CD14-positive monocyte (primary cell): ENCODE measurements at places on chromosomes 12 and 14. TPM values are rescaled to one million over a fixed set of nuclear protein-coding genes. Genes with fewer than 3 reads are reported as not detected.
A peak's percentile ranks its signal among the peaks of the same experiment; 100 is the strongest.

DNA sequence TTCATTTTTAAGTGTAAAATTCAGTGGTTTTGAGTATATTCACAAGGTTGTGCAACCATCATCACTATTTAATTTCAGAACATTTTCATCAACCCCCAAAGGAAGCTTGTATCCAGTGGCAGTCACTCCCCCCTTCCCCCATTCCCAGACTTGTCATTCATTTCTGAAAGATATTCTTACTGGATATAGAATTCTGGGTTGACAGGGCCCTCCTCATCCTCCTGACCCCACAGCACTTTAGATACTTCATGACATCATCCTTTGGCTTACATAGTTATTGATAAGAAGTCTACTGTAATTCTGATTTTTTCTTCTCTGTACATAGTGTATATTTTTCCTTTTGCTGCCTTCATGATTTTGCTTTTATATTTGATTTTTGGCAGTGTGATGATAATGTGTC, 8.8 kb upstream of the ADGRD1 start:
- DNase-seq = no peak

DNA sequence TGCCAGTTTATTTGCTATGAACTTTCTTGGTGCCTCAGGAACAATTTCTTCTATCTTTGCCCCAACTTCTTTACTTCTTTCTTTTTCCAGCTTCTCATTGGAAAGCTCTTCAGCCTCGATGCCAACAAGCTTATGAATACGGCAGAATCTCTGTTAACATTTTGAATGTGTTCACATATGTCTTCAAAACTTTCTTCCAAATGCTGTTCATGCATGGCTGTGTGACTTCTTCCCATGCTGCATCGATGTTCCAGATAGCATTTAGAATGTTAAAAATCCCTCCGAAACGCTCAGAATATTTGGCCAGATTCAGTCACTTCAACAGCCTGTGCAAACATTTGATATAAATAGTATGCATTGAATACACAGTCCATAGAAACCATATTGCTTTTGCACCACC, 247.8 kb upstream of the ARID2 start:
- DNase-seq = no peak

DNA sequence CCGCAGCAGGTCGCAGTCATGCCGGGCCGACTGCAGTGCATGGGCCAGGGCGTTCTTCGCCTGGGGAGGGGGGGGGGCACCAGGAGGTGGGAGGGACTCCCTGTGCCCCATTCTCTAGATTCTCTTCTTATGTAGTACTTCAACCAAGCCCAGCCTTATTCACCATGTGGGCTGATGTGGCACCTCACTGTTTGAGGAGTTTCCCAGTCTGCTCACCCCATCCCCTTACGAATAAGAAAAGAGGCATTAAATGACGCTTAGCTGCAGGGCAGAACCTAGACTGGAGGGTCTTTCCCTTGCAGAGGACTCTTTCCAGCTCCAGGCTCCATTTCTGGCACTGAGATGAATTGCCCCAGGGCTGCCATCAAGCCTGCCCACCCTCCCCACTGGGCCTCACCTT, 12.2 kb downstream of the CMTM5 start:
- no peak for DNase-seq

The E2F7 gene
- not detected for polyA plus RNA-seq

GRCh38 chr14:81537193-81537592, 3.5 kb upstream of the SEL1L start:
- DNase-seq = no peak

DNA sequence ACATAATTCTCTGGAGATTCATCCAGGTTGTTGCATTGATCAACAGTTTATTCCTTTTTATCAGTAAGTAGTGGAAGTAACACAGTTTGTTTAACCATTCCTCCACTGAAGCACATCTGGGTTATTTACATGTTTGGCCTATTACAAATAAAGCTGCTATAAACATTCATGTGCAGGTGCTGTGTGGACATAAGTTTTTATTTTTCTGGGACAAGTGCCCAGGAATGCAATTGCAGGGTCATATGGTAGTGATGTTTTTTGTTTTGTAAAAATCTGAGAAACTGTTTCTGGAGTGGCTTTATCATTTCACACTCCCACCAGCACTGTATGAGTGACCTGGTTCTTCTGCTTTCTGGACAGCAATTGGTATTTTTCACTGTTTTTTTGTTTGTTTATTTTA, 505.4 kb downstream of the CCER1 start:
- DNase-seq = no peak

- no peak for DNase-seq
Observed at GRCh38 chr12:14964406-14964805, 3.0 kb upstream of the ARHGDIB start.

The KRT6B gene
- not detected for polyA plus RNA-seq

- DNase-seq = no peak
Observed at GRCh38 chr14:98578204-98578603, 693.8 kb downstream of the BCL11B start.

DNA sequence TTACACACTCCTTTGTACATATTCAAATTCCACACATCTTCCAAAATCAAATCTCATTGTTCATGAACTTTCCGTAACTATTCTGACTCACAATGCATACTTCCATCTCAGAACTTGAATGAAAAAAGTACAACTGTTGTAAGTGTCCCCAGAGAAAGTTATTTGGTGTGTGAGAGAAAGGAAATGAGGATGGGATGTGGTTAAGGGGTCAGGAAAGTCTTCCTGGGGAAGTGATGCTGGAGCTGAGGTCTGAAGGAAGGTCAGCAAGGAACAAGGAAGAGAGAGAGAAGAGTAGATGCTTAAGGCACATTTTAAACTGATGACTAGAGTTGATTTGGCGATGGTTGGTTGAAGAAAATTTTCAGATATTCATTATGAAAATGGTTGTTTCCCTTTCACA, 340.0 kb upstream of the STXBP6 start:
- DNase-seq = no peak

The TRHDE gene
- under 0.01 TPM in 1 of 2 replicates, not detected in the other for polyA plus RNA-seq

- DNase-seq = no peak
Observed at GRCh38 chr12:27711317-27711682, 668 bp downstream of the MRPS35 start.

GRCh38 chr12:92740411-92740810, 37.6 kb downstream of the PLEKHG7 start:
- no peak for DNase-seq

DNA sequence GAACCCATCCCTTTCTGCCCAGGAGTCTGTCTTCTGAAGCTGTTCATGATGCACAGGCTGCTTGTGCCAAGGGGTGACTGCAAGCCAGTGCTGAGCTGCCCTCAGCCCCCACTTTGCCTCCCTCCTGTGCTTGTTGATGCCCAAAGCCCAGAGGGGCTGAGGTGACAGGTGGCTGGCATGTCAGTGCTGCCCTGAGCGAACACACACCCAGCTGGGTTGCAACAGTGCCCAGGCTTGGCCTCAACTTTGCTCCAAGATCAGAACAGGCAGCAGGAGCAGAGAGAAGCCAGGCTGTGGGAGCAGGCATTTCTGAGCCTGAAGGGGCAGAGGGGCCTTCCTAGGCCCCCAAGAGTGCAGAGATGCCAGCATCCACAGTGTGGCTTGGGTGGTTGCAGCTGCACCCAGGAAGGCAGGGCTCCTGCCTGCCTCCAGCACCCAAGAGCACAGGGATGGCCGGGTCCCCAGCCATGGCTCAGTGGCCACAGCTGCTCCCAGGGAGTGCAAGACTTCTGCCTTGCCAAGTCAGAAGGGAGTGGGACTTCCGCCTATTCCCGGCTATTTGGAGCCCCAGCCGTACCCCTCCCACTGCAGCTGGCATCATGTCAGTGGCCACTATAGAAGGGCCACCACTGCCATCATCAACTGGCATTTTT, 83.1 kb downstream of the SLC16A7 start:
- no peak for DNase-seq

The SLCO1B3 gene
- not detected for polyA plus RNA-seq

- peak; percentile 5 for DNase-seq
Observed at GRCh38 chr14:38989922-38990546, 113.0 kb downstream of the SEC23A start.

The SERPINA3 gene
- not detected for polyA plus RNA-seq
